Glutamatergic neuron (in vitro differentiated cells): ENCODE measurements at places on chromosomes 2 and 18.

DNA sequence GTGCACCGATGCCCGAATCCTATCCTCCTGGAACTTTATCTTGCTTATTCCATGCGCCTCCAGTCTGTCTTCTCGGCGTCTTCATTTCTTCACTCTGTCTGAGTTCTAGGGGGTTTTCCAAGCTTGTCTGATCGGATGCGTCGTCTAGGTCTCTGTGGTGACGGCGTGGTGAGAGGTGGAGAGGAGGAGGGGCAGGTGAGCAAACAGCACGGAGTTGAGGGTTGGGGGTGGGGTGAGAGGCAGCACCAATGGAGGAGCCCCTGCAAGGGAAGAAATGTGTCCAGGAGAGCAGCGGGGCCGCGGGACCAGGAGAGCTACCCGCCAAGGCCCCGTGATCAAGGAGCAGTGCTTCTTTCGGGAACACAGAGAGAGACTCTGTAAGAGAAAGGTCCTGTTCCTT, 131.3 kb upstream of the TWIST2 start:
- DNase-seq: no peak

- no peak for DNase-seq
Observed at GRCh38 chr2:155904720-155905119, 427.8 kb downstream of the NR4A2 start.

GRCh38 chr2:64186699-64187605, 42.7 kb upstream of the PELI1 start:
- DNase-seq: no peak

- no peak for DNase-seq
Observed at GRCh38 chr2:28610583-28611201, 114.8 kb downstream of the PLB1 start.
